Pancreas (tissue), 10 donors: ENCODE measurements at places on chromosomes 6 and 20. TPM values are rescaled to one million over a fixed set of nuclear protein-coding genes. Genes with fewer than 3 reads are reported as not detected.

Gene ENPP1
- 4.8 TPM for polyA plus RNA-seq

Gene SSTR4
- 0.07 TPM for polyA plus RNA-seq

Gene TMEM217
- 1.7 TPM for polyA plus RNA-seq

Gene GPX5
- not detected for polyA plus RNA-seq

- no peak for DNase-seq
Observed at GRCh38 chr6:3793545-3793944, 42.0 kb upstream of the PXDC1 start.

DNA sequence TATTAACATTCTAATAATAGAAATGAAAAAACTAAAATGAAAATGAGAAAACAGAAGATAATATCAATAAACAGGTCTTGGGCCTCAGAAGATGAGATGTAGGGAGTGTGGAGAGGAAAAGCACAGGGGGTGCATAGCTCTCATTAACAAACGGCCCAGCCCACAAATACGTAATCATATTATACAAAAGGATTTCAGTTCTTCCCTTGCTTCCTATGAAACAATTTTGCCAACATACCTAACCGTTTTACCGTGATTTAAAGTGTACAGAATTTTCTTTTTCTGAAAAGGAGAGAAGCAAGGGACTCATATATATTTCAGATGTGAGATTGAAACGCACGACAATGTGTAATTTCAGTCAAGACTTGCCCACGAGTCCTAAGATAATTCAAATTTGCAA is 136.0 kb downstream of the HFE start:
- DNase-seq: no peak

- no peak for DNase-seq
Observed at GRCh38 chr6:27980111-27980510, 23.1 kb downstream of the OR2B6 start.

DNA sequence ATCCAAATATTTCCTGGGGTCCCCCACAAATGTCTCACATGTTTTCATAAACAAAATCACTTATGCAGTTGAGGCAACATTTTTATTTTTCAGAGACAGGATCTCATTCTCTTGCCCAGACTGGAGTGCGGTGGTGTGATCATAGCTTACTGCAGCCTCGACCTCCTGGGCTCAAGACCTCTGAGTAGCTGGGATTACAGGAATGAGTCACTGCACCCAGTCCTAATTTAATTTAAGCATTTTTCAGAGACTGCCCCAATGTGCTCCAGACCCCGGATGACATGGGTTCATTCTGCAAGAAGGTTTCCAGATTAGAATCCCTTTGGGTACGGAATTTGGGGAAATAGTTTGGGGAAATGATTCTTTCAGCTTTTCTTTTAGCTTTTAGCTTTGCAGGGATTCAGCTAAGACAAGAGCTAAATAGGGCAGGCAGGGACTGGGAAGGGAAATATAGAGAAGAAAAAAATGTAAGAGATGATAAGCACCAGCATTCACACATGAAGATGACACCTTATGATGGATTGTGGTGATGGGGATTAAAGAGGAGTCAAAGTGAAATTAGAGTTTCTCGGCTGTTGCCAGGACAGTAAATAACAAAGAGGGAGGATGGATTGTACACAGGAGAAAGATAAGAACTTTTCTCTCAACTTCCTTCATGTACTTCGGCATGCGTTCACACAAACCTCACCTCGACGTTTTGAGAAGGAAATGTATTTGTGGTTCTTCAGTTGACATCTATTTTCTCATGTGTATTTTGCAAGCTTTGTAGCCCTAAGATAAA is 169.4 kb upstream of the TAB2 start:
- DNase-seq: no peak

- DNase-seq: no peak
Observed at GRCh38 chr6:86500035-86500434, 437.3 kb upstream of the HTR1E start.

- DNase-seq: no peak
Observed at GRCh38 chr20:37348792-37349516, 3.0 kb downstream of the SRC start.

DNA sequence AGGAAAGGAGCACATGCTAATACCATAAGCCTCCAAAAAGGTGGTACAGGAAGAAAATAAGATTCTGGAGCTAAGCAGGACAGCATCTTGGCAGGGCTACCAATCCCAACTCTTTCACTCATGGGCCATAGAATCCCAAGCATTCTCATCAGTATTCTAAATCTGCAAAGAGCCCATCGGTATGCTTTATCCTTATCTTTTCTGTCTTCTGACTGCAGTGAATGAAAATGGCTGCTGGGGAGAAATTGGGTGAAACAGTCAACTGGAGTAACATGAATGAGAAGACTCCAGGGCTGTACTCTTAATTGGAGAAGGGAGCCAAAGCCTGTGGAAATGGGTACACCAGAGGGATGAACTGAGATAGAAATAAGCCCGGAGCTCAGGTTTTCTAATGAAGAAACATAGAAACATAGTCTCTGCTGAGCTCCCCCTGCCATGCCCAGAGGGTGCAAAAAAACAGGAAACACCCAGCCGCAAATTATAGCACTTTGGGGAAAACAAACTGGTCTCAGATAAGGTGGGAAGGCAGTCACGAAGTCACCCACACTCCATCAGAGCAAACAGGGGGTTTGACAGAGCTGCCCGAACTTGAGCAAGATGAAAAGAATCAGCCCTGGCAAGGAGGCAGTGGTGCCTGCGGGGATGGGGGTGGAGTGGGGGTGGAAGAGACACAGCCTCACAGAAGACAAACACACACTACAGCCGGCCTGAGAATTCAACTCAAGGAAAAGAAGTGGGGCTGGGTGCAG is 35.4 kb upstream of the E2F3 start:
- no peak for DNase-seq
